H7 (cell line): ENCODE measurements at places on chromosomes 7 and 10. TPM values are rescaled to one million over a fixed set of nuclear protein-coding genes. Genes with fewer than 3 reads are reported as not detected.

Gene AKR1C4
- not detected in 2 replicates for total RNA-seq

GRCh38 chr7:35866186-35866585, 65.3 kb downstream of the SEPTIN7 start:
- DNase-seq = no peak

- peak; percentile 34 for DNase-seq
These were observed 31.0 kb downstream of the SRRM3 start for GRCh38 chr7:76232698-76233097.

Gene OPN1SW
- total RNA-seq = not detected in 2 replicates

- DNase-seq = no peak
These were observed 4.5 kb upstream of the CYTH3 start for GRCh38 chr7:6276911-6277408.

Gene CDC14C
- 0.07 TPM in 1 of 2 replicates, not detected in the other for total RNA-seq

GRCh38 chr10:121324678-121325213, 273.5 kb downstream of the FGFR2 start:
- DNase-seq = no peak

Gene FAM170B
- total RNA-seq = not detected in 2 replicates
